Jurkat, Clone E6-1 (cell line): ENCODE measurements at places on chromosomes 7 and 10.

GRCh38 chr7:116030651-116031276 lies at the start of gene TFEC:
TSS of gene TFEC (minus strand) at chr7:116030763. CDS start at chr7:115984441, 46,322 bp downstream.
- no peak for DNase-seq

GRCh38 chr7:44094883-44095592 lies 9.1 kb upstream of the AEBP1 start:
- no peak for DNase-seq

DNA sequence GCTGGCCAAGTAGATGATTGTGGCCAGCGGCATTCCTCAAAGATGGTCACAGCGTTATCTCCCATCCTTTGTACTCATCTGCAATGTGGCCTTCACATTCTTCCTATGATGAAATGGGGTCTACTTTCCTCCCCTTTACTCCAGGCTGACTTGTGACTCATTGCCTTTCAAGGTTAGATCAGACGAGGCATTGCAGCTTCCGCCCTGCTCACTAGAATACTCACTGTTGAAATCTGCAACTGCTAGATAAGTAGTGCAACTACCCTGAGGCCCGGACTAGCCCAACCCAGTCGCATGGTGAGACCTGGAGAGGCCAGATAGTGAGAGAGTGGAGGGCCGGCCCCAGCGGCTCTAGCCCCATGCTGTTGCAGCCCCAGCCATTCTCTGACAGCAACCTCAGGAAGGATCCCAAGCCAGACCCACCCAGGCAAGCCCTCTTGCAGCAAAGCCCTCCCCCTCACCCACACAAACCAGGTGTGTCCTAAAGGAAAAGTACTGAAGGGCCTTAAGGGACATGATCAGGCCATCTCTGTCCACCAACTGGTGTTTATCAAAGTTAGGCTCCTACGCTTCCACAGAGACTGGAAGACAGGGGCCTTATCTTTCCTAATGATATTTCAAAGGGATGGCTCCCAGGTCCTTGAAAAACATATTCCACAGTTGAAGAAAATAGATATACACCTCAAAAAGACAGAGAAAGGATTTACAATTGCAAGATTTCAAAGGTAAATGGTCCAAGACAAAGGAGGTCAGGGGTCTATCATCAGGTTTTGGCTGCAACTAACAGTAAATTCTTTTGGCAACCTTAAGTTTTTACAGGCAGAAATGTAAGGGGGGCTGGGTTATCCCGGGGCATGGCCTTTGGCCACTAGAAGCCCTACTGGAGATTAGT lies 107.2 kb upstream of the TRIM24 start:
- DNase-seq = no peak

DNA sequence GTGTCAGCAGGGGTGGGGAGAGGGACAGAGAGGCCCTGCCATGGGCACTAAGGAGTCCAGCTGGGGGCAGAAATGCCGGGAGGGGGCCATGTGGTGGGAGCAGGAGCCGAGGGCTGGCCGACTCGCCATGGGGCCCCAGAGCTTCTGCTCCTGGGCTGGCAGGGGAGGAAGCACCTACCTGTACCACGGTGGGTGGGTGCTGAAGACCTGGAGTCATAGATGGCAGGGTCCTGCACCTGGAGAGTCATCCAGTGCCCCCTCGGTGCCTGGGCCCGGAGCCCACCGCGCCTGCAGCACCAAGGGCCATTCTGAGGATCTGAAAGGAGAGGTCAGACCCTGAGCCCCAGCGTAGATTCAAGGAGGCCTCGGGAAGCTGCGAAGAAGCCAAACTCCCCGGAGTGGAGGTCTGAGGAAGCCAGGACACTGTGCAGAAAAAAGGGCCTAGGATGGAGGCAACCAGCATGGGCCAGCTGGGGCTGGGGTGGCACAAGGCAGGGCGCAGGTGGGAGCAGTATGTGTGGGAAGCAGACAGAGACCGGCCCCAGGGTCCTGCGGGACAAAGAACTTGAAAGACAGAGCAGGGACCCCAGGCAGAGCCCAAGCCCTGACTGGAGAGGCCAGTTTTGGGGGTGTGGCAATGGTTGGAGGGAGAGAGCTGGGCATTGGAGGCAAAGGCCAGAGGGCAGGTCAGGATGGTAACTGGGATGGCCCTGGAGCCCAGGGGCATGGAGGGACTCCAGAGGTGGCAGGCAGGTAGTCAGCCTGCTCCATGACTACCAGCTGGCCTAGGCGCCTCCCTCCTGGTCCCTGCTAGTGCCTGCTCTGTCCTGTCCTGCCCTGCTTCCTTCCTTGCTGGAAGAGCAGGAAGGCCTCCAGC lies 26.7 kb upstream of the SMARCD3 start:
- DNase-seq = no peak

- DNase-seq = no peak
Observed at GRCh38 chr10:86031-86430, 36.9 kb upstream of the TUBB8 start.

DNA sequence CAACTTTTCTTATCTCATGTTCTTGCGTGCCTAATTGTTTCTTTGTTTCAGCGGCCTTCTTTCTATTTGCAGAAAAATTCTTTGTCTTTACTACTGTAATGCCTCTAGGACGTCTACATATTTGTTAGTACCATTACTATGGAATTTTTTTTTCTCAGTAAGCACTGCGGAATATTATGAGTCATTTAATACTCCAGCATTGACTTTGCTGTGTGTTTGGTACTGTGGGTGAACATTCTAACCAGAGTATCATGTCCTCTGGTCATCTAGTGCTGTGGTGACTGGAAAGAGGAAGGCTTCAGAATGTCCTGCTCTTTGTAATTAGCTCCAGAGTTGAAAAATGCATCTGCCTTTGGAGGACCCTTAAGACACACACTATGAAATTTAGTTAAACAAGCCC lies 58.5 kb upstream of the FERD3L start:
- DNase-seq = no peak

DNA sequence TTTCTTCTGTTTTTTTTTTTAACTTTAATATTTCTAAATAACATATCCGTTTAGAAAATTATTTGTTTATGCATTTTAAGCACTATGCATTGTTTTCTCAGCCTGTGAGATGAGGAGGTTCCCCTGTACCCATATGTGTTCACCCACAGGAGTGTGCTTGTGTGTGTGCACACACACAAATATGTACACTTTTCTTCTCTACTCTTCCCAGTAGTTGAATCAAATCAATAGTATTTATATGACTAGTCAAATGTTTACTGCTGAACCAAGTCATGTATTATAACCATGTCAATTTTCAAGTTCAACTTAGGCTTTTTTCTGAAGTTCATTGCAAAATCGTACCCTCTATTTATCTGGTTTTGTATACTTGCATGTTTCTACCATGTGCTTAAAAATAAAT lies 37.3 kb downstream of the HDAC9 start:
- DNase-seq = no peak

DNA sequence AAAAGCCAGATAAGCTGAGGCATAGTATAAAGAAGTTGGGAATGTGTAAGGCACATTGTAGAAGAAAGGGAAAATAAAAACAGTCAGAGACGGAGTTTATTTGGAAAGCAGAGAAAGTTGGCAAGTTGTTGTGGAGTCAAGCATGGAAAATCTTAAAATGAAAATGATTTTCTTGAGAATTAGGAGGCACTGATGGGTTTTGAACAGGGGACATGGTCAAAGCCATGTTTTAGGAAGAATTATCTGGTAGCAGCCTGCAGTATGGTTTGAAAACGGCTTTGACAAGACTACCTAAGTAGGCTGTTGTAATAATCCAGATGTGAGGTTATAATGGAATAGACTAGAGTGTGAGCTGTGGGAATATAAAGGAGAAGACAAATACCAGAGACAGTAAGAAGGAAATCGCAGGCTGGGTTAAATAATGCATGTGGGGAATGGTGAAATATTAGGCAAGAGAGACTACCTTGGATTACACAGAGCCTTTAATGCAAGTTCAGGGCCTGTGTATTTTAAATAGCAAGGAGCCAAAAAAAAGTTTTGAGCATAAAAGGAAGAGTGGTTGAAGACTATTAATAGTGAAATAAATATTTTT lies 130.4 kb upstream of the MEOX2 start:
- no peak for DNase-seq

GRCh38 chr7:34322841-34323240 lies 335.2 kb upstream of the NPSR1 start:
- DNase-seq = no peak

GRCh38 chr7:8491106-8491505 lies 57.7 kb downstream of the NXPH1 start:
- no peak for DNase-seq

- no peak for DNase-seq
Observed at GRCh38 chr10:54940418-54940817, 139.4 kb upstream of the PCDH15 start.

GRCh38 chr7:5255832-5256231 lies 26.9 kb upstream of the SLC29A4 start:
- no peak for DNase-seq

DNA sequence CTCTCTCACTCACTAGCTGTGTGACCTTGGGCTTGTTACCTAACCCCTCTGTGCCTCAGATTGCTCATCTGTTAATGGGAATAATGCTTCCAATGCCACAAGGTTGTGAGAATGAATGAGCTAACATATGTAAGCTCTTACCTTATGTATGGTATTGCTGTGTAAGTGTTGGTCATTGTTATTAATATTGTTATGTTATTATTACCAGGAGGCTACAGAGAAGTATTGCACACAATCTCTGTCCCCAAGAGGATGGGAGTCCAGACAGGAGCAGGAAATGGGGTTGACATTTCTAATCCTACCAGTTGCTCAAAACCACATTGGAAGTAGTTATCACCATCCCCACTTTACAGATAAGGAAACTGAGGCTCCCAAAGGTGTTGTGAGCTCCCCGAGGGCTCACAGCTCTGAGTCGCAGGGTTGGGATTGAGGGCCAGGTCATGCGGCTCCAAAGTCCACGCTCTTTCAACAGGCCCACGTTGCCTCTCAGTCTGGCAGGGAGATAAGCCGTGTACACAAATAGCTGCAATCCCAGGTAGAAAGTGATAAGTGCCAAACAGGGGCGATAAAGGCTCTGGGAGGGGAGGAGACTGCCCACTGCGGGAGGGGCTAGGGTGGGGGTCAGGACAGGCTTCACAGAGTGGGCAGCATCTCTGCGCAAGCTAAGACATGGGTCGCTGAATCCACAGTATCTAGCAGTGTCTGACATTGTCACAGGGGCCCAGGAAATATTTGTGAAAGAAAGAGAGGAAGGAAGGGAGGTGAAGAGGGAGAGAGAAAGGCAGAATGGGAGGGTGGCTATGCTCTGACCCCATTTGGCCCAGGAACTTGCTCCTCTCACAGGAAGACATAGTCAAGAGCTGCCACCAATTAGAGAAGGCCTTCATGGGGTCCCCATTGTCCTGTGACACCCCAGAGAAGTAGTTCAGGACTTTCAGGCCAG lies 9.6 kb upstream of the ZMIZ1 start:
- DNase-seq = no peak

GRCh38 chr10:3687510-3688081 lies 97.4 kb downstream of the KLF6 start:
- DNase-seq = no peak

DNA sequence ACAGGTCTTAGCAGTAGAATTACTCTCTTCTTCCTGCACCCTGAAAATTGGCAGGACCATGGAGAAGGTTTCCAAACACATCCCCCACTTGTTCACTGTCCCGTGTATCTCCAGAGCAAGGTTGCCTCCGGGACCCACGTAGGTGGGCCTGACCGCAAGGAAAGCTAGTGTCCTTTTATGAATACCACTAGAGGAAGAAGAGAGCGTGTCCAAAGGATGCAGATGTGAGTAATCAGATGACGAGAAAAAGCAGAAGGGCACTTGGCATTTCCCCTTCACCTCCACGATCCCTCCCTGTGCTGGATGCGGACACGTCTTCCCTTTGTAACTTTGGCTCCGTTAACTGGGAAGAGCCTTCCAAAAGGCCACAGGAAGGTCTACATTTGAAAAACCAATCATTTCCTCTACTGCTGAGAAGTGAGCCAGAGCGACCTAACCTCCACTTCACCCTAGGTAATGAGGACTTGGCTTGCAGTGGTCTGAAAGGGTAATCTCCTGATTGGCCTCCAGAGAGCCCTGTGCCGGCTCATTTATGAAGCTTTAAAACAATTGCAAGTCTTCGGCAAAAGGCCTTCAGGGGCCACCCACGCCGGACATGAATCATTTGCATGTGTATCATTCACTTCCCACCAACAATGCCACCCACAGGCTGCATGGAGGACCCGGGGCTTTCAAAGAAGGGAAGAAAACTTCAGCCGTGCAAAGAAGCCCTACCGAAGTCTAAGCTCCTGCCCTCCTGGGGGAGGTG lies 55.4 kb downstream of the LYZL1 start:
- DNase-seq = no peak

DNA sequence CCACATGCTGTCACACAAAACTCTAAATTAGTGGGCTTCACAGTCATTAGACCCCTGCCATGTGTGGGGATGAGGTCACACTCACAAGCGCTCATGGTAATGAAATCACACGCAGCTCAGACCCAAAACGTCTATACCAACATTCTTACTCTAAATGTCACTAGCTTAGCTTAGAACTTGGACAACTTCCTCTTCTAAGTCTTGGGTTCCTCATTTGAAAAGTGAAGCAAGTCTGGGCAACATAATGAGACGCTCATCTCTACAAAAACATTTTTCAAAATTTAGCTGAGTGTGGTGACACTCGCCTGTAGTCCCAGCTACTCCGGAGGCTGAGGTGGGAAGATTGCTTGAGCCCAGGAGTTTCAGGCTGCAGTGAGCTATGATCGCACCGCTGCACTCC lies 92.7 kb upstream of the MACROH2A2 start:
- DNase-seq = no peak

DNA sequence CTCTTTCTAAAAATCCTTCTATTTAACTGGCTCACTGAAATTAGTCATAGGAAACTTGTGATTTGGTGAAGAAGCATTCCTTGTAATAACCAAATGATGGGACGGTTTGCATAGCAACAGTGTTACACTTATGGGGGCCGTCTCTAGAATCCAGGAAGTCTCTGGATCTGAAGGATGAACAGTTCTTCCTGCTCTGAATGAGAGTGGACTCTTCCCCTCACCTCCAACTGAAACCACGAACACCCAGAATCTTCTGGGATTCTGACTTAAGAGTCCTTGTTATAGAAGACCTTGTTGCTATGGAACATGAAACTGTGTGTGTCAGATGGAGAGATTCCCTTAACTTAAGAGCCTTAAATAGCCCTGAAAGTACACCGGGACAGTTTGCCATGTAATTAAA lies 23.2 kb downstream of the NOLC1 start:
- no peak for DNase-seq

DNA sequence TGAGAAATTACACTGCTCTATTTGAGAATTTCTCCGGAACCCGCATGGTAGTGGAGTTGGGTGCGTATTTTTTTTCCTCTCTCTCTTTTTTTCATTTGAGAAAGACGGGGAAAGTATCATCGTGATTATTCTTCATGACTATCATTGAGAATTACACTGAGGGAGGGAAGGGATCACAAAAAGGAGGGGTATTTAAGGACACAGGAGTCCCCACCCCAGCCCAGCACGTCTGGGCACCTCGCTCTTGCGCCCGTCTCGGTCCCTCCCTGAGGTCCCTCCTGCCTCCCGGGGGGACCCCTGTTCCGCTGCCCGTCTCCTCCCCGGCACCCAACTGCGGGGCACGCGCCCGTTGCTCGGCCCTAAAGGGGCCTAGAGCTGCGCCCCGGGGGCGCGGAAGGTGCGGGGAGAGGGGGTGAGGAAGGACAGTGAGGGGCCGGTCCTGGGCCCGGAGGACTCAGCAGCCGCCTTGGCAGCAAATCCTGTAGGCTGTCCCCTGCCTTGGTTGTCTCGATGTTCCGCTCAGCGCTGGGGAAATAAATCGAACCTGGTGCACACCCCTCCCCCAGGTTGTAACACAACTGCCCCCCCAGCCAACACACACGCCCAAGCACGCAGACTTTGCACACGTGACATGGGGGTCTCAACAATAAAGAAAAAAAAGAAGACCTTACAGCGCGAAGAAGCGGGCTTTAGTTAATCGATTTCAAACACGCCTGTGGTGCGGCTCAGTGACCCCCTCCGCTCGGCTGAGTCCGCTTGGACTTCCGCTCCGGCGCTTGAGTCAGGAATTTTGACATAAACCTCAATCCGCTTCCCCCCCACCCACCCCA lies 18.6 kb upstream of the GATA3 start:
- no peak for DNase-seq
